ENCODE measurements at places on chromosomes 1 and 21. TPM values are rescaled to one million over a fixed set of nuclear protein-coding genes. Genes with fewer than 3 reads are reported as not detected.
A peak's percentile ranks its signal among the peaks of the same experiment; 100 is the strongest.

- DNase-seq, result no peak
Observed at GRCh38 chr1:35864813-35865212, 18.2 kb upstream of the AGO1 start.

DNA sequence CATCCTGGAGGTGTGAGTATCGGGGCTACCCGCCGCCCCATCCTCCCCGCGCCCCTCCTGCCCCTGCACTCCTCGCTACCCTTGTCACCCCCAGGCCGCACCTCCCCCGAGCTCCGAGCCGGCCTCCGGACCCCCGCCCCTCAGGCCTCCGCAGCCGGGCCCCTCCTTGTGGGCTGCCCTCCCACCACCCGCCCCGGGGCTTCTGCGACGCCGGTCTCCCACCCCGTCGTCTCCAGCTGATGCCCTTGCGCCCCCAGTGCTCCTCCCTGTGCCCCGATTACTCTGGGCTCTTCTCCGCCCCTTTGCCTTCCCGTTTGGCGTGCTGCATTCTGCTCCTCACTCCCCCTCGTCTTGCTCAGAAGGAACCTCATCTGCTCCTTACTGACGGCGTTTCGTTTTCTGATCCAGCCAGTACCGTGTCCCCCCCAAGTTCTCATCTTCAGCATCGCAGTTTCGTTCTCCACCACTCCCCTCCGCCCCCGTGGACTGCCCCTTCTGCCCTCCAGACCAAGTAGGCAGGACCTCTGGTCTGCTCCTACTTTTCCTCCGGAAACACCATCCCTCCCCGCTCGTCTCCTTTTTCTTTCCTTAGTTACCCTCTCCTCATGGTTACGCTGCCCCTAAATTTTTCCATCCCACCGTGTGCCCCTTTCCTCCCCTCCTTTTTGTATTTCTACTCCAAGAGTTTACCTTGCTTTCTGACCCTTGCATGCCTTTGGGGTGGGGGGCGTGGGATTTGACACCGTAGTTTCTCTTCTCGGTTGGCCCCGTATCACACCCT is 841 bp downstream of the SNX27 start:
- DNase-seq, result peak; percentile 55

The ST6GALNAC3 gene
- total RNA-seq, result 2.6 TPM

GRCh38 chr1:156705321-156705917 is at the start of gene CRABP2:
TSS of gene CRABP2 (minus strand) at chr1:156705583. CDS start at chr1:156705446, 137 bp downstream.
- no peak for DNase-seq

- DNase-seq, result no peak
Observed at GRCh38 chr1:248814351-248814750, 11.4 kb downstream of the SH3BP5L start.

GRCh38 chr1:248065604-248066003 is 19.0 kb downstream of the OR2L3 start:
- no peak for DNase-seq

Measured in left lobe of liver (tissue), 2 donors.